ENCODE measurements at places on chromosomes 6 and 20. TPM values are rescaled to one million over a fixed set of nuclear protein-coding genes. Genes with fewer than 3 reads are reported as not detected.

The SLC22A23 gene
- total RNA-seq: 5.8 TPM

The SLC25A27 gene
- 16.0 TPM for total RNA-seq

The OR2H2 gene
- total RNA-seq: not detected

The CYP39A1 gene
- 5.2 TPM for total RNA-seq

The MYH7B gene
- 153 TPM for total RNA-seq

The ESR1 gene
- total RNA-seq: 0.68 TPM

The THBS2 gene
- 12.5 TPM for total RNA-seq

The CRISP2 gene
- total RNA-seq: not detected

The GABRR1 gene
- not detected for total RNA-seq
